ENCODE measurements at places on chromosomes 7 and 10. TPM values are rescaled to one million over a fixed set of nuclear protein-coding genes. Genes with fewer than 3 reads are reported as not detected.

The PLXDC2 gene
- total RNA-seq, result not detected

The PRTFDC1 gene
- 0.50 TPM for total RNA-seq

The RASSF4 gene
- total RNA-seq, result 1.5 TPM

The SFTPA1 gene
- not detected for total RNA-seq

The PTF1A gene
- total RNA-seq, result not detected

The IFIT3 gene
- total RNA-seq, result 0.83 TPM

The CRHR2 gene
- total RNA-seq, result not detected

The PRKRIP1 gene
- total RNA-seq, result 31.7 TPM

The AQP1 gene
- not detected for total RNA-seq

The ASAH2B gene
- total RNA-seq, result 4.5 TPM

DNA sequence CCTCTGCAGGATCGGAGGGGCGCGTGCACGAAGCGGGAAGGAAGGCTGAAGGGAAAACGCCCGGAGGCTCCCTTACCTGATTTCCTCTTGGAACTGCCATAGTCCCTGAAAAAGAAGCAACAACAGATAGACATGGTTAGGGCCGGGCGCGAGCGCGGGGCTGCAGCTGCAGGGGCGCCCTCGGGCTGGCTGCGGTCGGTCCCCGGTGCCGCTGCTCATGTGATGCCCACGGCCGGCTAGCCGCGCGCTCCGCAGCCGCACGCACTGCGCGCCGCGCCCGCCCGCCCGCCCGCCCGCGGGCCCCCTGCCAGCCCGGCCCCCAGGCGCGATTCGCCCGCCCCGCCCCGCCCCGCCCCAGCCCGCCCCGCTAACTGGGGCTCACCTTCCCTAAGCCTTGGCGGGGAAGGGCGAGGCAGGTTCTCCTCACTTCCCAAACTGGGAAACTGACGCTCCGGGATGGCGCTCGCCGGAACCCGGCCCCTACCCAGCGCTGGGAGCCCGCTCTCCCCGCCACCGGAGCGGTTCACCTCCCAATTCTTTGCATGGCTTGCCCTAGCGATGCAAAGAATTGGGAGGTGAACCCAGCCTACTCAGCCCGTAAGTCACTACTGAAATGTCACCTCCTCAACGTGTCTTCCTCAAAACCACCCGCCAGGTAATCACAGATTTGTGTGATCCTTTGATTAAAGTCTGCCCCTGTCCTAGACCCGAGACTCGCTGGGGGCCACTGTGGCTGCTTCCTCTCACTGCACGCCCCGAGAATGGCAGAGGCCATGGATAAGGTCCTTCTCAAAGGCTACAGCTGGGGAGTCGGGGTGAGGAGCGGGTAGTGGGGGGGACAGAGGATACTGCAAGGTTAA lies 162.2 kb downstream of the SH3PXD2A start:
- H3K36me3 ChIP-seq, result no peaks in the 10 kb centered on the region
- H3K27me3 ChIP-seq, result peaks cover 6% of the 10 kb centered on the region
- H3K4me3 ChIP-seq, result peak overlapping the region; percentile 87
- H3K27ac ChIP-seq, result peak overlapping the region; percentile 52
- peaks cover 34% of the 10 kb centered on the region for H3K4me1 ChIP-seq

DNA sequence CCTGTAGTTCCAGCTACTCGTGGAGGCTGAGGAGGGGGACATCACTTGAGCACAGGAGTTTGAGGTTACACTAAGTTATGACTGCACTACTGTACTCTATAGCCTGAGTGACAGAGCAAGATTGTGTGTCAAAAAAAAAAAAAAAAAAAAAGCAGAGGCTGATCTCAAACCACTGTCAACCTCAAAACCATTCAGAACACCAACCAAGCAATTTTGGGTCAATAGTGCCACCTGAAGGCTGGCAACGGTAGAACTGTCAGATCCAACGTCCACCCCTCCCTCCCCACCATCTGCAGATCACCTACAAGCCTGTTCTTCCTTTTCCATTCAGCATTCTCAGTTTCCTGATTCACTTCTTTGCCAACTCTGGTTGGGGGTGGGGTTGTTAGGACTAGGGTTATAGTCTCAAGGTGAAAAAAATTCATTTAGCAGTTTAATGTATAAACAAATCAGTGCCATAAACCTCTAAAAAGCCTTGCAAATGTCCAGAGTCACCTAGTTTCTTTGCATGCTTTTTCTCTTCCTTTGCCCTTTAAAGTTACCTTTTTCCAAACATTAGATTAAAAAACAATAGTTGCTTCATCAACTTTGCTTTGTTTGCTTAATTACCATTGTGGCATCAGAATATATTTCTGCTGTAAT lies 2.6 kb downstream of the MRPS33 start:
- H3K4me3 ChIP-seq, result peak overlapping the region; percentile 99
- peaks cover 19% of the 10 kb centered on the region for H3K36me3 ChIP-seq
- peaks cover 6% of the 10 kb centered on the region for H3K27me3 ChIP-seq
- H3K4me1 ChIP-seq, result peaks cover 30% of the 10 kb centered on the region
- H3K27ac ChIP-seq, result peak overlapping the region; percentile 100

DNA sequence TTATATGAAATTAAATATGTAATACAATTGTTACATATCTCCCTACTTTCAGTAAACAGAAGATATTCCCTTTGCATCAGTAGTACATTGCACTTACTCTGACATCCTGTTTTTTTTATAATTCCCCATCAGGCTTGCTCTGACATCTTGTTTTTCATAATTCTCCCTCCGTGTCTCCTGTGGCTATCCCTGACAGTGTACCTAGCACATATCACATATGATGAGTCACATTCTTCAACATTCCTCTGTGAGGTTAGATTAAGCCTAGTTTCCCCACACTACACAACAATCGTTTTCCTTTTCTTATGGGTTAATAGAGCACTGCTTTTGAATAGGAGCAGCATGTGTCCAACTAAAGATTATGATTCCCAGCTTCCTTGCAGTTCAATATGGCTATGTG lies 250.6 kb upstream of the NPVF start:
- H3K36me3 ChIP-seq, result no peaks in the 10 kb centered on the region
- H3K4me3 ChIP-seq, result no peak overlapping the region
- no peak for DNase-seq
- no peak overlapping the region for H3K27ac ChIP-seq
- peaks cover 14% of the 10 kb centered on the region for H3K27me3 ChIP-seq

GRCh38 chr10:91564508-91564907 lies 68.4 kb downstream of the PPP1R3C start:
- no peak overlapping the region for H3K4me3 ChIP-seq
- DNase-seq, result no peak
- H3K27me3 ChIP-seq, result peaks cover 8% of the 10 kb centered on the region
- H3K4me1 ChIP-seq, result no peaks in the 10 kb centered on the region

DNA sequence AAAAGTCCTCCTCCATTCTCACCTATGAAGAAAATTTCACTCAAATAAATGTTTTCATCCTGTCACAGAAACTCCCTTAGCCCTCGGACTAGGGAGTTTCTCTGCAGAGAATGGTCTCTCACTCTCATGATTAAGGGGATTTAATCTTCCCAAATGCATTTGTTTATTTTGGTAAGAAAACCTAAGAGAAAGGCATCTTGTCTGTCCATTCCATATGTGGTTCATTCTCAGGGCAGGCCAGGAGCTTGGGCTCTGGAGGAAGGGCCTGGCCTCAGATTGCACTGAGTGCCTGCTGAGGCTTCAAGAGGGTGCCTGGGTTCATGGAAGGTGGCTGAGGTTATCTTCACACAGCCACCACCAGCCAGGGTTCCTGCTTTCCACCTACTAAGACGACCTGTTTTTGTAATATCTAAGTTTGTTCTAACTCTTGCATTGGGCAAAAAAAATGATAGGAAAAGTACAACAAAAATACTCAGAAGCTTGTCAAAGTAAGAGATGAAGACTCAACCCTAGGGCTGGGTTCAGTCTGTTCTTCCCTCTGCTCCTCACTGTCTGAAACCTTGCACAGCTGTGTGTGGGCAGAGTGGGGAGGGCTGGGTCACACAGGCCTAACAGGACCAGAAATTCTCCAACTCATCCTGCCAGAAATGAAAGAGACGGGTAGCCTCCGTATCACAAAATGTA lies 186.7 kb downstream of the CXCL12 start:
- H3K27me3 ChIP-seq, result no peaks in the 10 kb centered on the region
- H3K4me3 ChIP-seq, result no peak overlapping the region
- DNase-seq, result no peak
- H3K36me3 ChIP-seq, result no peaks in the 10 kb centered on the region

- H3K4me3 ChIP-seq, result no peak overlapping the region
- H3K27ac ChIP-seq, result no peak overlapping the region
- H3K4me1 ChIP-seq, result peaks cover 10% of the 10 kb centered on the region
- no peak for DNase-seq
These were observed 445.4 kb downstream of the GATA3 start for GRCh38 chr10:8499752-8500390.

DNA sequence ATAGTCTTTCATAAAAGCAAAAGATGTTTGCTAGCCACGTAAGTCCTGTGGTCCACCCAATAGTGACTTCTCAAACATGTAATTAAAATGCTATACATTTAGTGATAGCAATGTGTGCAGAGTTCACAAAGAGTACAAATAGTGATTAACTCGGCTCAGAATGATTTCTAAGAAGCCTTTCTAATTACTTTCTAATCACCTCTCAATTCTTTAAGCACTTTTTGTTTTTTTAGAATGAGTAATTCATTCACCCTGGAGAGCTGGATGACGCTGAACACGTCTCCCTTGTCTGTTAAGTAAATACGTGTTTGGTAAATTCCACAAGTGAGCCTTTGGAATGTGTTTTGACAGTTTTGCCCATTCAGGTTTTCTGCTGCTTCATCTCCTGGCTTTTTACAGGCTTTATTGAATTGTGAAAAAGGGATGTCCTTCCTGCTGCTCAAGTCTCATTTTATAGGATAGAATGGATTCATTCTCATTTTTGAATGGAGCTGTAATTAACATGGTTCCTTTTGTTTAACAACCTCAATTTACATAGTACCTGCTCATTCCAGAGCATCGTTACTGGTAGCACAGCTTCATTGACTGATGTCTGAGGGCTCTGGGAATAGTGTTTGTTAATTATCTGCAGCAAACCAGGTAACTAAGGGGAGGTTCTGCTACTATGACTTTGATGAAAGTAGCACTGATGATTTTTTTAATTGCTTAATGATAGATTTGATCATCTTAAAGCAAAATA lies 212.1 kb downstream of the VTI1A start:
- no peaks in the 10 kb centered on the region for H3K4me1 ChIP-seq
- no peak overlapping the region for H3K27ac ChIP-seq
- no peak for DNase-seq
- H3K36me3 ChIP-seq, result no peaks in the 10 kb centered on the region
- H3K27me3 ChIP-seq, result no peaks in the 10 kb centered on the region

DNA sequence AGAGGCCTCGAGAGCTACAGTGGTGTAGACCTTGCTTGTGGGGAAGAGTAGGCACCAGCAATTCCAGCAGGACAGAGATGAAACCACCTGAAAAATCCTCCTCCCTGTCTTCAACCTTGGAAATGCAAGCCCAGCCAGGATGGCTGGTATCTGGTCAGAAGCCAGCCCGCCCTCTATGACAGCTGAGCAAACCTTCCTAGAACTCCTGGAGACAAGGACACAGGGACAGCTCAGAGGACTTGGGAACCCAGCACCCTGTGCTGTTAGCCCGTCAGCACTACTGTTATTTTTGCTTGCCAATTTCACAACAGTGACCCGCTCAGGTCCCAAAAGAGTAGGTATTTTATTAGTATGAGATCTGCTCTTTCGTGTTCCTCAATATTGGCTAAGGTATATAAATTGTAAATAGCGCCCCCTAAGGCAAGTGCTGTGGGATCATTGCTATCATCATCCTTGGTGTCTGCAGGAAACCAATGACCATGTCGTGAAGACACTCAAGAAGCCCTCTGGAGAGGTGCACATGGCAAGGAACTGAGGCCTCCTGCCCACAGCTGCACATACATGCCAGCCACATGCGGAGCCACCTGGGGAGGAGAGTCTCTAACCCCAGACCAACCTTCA lies 156.5 kb upstream of the CHST15 start:
- no peak for DNase-seq
- no peaks in the 10 kb centered on the region for H3K36me3 ChIP-seq
- H3K4me3 ChIP-seq, result no peak overlapping the region
- H3K4me1 ChIP-seq, result no peaks in the 10 kb centered on the region
- no peak overlapping the region for H3K27ac ChIP-seq

- H3K27me3 ChIP-seq, result no peaks in the 10 kb centered on the region
- DNase-seq, result peak; percentile 71
- peak overlapping the region; percentile 31 for H3K4me3 ChIP-seq
- peak overlapping the region; percentile 65 for H3K27ac ChIP-seq
These were observed 150.4 kb downstream of the SFMBT2 start for GRCh38 chr10:7260412-7260900.

DNA sequence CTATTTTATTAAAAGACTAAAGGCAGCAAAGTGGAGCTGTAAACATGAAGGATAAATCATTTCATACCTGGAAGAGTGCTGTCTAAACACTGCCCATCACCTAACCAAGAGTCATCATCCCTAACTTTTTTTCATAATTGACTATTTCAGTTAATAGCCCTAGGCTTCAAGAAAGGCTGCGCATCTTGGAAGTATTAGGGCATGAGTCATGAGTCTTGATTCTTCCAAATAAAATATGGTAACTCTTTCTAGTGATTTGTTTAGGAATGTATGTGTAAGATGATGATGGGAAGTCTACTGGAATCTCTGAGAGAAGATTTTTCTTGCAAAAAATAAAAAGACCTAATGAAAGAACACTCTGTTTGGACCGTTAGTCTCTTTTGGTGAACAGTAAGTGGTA lies 207.7 kb upstream of the AHR start:
- H3K4me3 ChIP-seq, result no peak overlapping the region
- no peaks in the 10 kb centered on the region for H3K4me1 ChIP-seq
- no peak for DNase-seq
- peaks cover 7% of the 10 kb centered on the region for H3K27me3 ChIP-seq
- no peaks in the 10 kb centered on the region for H3K36me3 ChIP-seq

DNA sequence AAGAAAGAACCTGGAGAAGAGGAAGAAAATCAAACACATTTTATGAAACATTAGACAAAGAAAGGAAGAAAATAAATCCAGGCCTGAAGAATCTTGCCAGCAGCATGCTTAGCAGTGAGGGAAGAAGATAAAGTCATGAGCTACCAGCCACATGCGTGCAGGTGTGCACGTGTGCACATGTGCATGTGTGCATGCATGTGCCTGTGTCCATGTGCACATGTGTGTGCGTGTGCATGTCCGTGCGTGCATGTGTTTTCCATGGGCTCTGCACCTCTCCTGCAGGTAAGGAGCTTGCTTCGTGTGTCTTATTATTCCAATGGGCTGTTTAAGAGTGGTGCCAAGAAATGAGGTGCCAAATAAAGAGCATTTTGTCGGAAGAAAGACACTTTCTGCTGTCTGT lies 322.2 kb downstream of the FGFR2 start:
- H3K27me3 ChIP-seq, result no peaks in the 10 kb centered on the region
- DNase-seq, result no peak

GRCh38 chr10:30786906-30787305 lies 157.4 kb upstream of the LYZL2 start:
- H3K27ac ChIP-seq, result no peak overlapping the region
- no peaks in the 10 kb centered on the region for H3K27me3 ChIP-seq
- peaks cover 3% of the 10 kb centered on the region for H3K36me3 ChIP-seq
- H3K4me3 ChIP-seq, result no peak overlapping the region
- no peak for DNase-seq

All from activated CD4-positive, alpha-beta T cell treated with anti-CD3 and anti-CD28 coated beads, Interleukin-2, amount 10 ng/mL, durations not matched to agents 24 days and 14 days (primary cell).